ENCODE measurements at places on chromosomes 6 and 20.

- no peak for DNase-seq
These were observed 184.1 kb downstream of the MTFR2 start for GRCh38 chr6:136066005-136066404.

- DNase-seq = no peak
These were observed 52.6 kb downstream of the GFOD1 start for GRCh38 chr6:13434777-13435176.

- DNase-seq = no peak
These were observed 1.0 kb downstream of the SIM1 start for GRCh38 chr6:100463630-100464161.

DNA sequence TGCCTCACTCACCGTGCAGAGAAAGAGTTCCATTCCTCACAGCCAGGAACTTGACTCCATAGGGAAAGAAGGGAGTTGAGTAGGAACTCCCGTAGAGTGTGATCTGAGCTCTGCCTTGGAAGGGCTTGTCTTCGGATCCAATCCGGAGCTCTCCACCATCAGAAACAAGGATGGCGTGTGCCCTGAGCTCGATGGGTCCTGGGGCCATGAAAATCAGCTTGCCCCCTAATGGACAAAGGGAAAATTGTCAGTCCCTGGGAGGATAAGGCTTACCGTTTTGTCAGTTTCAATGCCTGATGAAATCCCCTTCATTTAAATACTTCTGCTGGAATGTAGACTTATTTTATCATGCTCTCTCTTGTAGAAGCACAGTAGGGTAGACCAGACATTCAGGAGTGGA, 153.3 kb downstream of the PKHD1 start:
- no peak for DNase-seq

GRCh38 chr6:133804265-133804664, 84.6 kb upstream of the TCF21 start:
- DNase-seq = no peak

GRCh38 chr6:148885136-148885865, 138.5 kb downstream of the UST start:
- DNase-seq = no peak

GRCh38 chr6:11307226-11307625, 74.8 kb upstream of the NEDD9 start:
- DNase-seq = no peak

DNA sequence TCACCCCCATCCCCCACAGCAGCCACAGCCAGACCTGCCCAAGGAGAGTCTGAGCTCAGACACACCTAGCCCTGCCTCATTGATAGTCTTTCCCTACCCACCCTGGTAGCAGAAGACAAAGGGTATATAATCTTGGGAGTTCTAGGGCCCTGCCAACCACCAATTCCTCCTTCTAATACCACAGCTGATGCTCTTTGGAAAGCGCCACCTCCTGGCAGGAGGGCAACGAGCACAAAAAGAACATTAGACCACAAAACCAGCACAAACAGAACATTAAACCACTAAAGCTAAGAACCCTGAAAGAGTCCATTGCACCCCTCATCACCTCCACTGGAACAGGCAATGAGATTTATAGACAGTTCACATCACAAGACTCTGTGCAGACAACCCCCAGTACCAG, 195.8 kb upstream of the FUT9 start:
- no peak for DNase-seq

DNA sequence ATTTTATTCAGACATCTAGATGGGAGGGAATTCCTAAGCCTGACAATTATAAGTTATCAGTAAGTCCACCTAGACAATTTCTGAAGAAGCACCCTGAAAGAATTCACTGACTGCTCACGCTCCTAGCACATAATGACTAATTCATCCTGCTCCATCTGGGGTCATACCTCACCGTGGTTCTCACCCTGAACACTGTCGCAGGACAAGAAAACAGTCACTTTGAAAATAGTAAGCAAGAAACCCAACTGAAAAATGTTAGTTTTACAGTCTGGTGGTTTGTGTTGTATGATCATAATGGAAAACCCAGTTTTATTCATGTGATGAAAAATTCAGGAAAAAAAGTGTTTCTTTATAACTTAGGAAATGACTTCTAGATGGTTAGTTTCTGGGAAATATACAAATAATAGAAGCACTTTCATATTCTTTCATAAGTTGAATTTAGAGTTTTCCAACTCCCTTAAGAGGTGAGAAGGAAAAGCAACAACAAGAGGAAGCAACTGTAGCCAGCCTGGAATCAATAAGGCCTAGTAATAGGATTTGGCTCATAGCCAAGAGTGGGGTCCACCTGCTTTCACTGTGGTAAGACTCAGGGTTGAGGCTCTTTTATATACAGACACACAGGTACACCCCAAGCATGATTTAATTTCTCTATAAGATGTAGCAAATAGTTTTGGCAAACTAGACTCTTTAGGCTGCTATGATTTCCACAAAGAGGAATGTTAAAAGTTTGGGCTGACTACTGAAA, 94.1 kb downstream of the HIVEP2 start:
- peak; percentile 86 for DNase-seq

DNA sequence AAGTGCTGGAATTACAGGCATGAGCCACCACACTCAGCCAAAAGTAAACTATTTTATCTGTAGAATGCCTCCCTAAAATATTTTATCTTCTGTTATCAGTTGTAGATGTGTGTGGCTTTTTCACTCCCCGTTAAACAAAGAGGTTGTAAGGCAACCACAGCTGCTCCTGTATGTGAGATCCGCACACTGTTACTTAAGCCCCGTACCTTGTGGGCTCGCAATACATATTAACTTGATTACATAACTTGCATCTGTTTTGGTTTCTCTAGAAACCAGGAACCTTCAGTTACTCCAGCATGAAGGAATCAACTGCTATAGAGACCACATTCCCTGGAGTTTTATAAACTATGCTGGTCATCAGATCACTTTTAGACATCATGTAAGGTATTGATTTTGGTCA, 420.1 kb upstream of the SLC35B3 start:
- DNase-seq = no peak

DNA sequence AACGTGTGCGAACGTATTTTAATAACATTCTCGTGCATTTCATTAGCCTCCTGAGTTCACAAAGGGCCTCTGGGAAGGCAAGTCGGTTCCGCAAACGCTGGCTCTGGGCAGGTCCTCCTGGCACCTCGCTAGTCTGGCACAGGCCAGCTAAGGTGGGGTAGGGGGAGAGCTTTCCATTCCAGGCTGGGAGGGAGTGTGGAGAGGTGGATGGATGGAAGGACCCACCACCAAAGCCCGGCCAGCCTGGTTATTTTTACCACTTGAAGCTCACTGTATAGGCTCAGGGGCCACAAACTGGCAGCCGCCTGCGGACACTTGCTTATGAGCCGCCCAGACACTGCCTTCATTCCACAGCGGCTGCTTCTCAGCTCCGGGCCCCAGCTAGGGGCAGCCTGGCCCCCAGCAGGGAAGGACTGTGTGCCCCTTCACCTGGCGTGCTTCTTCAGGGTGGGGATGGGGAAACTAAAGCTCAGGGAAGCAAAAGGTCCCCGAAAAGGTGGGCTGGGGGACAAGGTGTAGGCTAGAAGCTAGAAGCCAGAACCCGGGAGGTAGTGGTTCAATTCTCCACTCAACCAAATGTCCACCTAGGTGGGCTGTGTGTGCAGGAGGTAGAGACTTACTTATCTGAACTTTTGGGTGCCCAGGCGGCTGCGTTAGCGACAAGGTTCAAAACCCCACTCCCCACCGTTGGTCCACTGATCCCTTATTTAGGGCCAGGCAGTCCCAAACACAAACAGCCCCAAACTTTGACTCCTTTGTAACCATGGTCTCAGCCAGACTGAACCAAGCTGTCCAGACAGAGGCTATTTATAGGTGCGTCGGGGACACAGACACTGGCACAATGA, 1.7 kb downstream of the PMEPA1 start:
- DNase-seq = no peak

DNA sequence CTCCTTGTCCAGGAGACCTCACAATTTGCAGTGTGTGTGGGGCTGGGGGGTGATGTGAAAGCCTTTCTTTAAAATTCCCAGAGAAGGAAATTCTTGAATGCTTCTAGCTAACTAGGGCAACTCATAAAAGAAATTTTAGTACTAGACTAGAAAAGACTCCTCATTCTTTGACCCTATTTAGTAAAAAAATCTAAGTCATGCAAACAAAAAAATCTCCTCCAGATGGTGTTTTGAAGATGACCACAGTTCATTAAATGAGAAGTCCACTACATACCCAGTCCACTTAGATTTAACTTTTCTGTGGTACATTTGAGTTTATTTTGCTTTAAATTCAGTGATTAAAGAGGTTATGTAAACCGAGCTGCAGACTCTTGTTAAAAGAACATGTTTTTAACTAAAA, 67.5 kb downstream of the NDUFAF5 start:
- no peak for DNase-seq

GRCh38 chr6:138787138-138787537, 8.7 kb upstream of the ECT2L start:
- DNase-seq = no peak

DNA sequence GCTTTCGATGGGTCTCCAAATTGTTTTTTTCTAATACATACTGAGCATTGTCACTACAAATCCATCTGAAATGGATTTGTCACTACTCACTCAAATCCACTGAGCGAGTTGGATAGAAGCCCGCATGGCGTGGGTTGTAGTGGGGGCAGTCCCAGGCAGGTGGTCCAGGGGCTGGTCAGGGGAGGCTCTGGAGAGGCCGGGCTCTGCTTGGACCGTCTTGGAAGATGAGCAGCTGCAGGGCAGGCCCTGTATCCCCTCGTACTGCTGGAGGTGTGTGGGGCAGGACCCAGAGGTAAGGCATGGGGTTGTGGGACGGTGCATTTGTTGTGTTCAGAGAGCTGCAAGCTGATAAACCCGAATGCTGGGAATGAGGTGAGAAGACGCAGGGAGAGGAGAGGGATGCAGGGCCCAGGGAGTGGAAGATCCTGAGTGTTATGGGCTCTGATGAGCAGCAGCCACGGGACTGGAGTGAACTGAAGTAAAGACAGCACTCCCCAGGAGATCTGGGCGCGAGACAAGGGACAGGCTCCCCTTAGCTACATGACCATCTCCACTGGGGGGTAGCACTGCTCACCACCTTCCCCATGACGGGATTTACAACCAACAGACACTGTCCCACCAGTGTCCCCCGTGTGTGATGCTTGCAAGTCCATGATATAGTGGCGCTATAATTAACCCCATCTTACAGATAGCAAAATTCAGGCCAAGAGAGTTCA, 45.9 kb downstream of the PSMG4 start:
- no peak for DNase-seq

- no peak for DNase-seq
These were observed 97.6 kb upstream of the CST7 start for GRCh38 chr20:24851346-24852019.

DNA sequence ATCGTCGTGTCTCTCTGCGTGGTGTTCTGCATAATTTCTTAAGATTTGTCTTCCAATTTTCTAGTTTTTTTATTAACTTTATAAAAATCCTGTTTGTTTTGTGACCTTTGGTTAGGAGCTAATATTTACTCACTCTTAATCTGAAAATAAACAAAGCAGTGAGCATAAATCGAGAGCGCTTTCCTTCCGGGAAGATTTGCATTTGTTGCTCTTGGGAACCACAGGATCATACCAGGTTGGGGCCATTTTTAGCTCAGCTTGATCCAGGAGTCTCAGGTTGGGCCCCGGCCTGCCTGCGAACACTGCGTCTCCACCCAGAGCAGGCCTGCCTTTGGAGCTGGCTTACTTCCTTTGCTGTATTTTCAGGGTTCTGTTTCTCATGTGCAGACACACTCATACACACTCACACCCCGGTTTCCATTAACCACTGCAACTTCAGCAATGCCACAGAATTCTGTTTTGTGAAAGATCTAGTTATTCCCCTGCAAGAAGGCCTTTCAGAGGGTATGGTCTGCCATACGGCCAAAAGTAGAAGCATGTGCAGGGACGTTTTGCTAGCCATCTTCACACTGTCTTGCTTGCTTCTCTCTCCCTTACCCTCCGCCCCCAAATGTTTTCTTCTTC, 17.3 kb downstream of the BPHL start:
- no peak for DNase-seq

GRCh38 chr6:154218301-154218700, 138.3 kb downstream of the IPCEF1 start:
- no peak for DNase-seq

DNA sequence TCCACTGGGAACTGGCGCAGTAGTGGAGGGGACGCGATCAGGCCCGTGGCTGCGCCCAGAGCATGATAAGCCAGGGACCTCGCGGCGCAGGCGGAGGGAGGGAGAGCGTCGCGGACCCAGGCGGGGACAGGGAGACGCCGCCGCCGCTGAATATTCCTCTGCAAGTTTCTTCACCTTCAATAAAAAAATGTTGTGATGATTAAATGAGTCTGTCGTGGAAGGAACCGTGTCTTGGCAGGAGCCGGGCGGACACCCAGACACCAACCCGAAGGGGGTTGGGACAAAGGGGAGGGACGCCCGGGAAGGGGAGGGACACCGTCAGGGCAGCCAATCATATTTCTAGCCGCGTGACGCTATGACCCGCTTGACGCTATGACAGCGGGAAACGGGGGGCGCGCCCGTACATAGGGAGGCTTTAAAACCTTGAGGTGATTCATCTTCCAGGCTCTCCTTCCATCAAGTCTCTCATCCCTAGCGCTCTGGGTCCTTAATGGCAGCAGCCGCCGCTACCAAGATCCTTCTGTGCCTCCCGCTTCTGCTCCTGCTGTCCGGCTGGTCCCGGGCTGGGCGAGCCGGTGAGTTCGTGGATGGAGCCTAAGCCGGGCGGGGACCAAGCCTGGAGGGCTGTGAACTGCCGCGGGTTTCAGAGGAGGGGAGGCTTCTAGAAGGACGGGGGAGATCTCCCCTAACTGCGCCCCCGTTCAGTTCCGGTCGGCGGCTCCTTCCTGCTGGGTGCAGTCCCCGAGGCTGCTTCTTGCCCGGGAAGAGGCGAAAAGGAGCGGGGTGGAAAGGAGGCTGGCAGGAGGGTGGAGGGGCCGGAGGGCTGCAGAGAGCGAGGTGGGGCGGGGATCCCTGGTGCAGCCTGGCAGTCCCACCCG, at the start of gene ULBP2:
TSS of gene ULBP2 (plus strand) at position 432 of the 878 bp plus-strand sequence. CDS start at position 491, 59 bp downstream.
- DNase-seq = peak; percentile 94

DNA sequence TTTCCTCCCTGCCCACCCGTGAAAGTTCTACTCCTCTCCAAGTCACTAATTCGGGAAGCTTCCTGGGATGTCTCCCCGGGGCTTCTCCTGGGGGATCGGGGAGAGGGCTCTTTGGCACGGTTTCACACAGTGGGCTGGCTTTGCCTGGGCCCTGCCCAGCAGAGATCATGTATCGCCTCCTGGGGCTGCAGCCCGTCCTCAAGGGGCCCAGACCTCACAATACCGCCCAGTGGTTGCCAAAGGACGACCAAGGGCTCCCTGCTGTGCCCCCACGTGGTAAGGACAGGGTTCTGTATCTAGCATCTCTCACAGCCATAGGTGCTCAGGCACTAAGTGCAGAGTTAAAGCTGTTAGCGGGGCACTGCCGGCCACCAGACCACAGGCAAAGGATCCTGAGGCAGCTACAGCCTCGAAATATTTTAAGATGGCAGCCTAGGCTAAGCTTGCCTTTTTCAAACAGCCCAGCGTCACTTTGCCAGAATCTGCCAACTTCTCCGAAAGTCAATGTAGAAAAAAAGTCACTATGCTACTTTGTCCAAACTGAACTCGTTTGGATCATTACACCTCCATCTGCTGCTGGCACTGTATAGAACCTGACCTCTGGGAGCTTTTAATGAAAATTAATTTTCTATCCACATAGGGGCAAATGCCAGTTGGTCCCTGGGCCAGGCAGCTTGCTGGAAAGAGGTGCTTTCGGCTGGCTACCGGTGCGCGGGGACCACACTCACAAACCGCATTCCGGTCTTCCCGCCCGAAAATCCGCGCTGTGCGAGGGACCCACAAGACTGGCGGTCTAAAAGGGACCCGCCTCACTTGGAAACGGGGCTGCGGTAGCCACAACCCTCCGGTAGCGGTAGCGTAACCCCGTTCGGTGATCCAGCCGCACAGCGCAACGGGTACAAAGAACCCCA, 1.3 kb upstream of the NNAT start:
- no peak for DNase-seq

- DNase-seq = no peak
These were observed 70.2 kb upstream of the BEND3 start for GRCh38 chr6:107185391-107185970.
